ENCODE measurements at places on chromosomes 7 and 10.

- DNase-seq, result no peak
Observed at GRCh38 chr7:151889406-151890354, 12.8 kb upstream of the PRKAG2 start.

DNA sequence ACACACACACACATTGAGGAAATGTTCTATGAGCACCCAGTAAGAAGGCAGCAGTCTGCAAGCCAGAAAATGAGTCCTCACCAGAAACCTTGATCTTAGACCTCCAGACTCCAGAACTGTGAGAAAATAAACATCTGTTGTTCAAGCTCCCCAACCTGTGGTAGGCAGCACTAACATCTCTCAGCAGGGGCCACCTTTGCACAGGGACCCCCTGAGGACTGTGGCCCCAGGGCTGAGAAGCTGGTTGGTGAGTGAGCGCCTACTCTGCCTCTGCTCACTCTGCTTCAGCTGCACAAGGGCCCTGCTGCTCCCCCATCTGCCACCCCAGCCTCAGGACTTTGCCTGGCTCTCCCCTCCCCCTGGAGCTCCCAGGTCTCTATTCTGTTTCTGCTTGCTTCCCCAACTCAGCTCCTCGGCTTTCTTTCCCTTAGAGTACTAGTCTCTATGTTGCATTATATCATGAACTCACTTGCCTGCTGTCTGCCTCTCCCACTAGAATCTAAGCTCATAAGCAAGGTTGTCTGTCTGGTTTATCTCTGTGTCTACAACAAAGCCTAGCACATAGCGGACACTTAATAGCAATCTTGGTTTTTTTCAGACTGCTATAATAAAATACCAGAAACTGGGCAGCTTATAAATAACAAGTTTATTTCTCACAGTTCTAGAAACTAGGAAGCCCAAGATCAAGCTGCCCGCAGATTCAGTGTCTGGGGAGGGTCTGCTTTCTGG lies 40.4 kb upstream of the PRLHR start:
- DNase-seq, result no peak

GRCh38 chr10:123212640-123213039 lies 58.4 kb downstream of the BUB3 start:
- no peak for DNase-seq

- no peak for DNase-seq
Observed at GRCh38 chr10:59376846-59377245, 14.5 kb upstream of the FAM13C start.

- DNase-seq, result no peak
Observed at GRCh38 chr10:119673271-119673670, 22.1 kb downstream of the BAG3 start.

- no peak for DNase-seq
Observed at GRCh38 chr10:51121861-51122260, 47.6 kb downstream of the PRKG1 start.

Measured in suppressor macrophage treated with lipopolysaccharide for 4 hours (primary cell).